Fibroblast of skin of right biceps (primary cell): ENCODE measurements at places on chromosomes 3 and 15.

DNA sequence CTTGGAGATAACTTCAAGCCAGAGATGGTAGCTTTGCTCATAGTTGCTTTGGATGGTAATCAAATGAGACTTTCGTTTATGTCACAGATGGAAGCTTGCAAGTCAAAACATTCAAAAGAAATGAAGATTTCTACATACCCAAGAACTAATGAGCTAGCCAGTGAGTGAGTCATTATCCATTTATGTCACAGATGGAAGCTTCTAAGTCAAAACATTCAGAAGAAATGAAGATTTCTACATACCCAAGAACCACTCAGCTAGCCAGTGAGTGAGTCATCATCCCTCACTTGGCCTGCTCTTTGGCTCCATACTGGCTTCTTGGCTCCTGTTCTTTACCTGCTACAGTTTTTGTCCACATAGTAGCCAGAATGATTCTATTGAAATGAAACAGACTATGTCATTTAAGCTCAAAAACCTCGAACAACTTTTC is 559.8 kb upstream of the CBLB start:
- peak; percentile 99 for DNase-seq

GRCh38 chr3:9316881-9317361 is 45.9 kb upstream of the THUMPD3 start:
- peak; percentile 75 for DNase-seq

DNA sequence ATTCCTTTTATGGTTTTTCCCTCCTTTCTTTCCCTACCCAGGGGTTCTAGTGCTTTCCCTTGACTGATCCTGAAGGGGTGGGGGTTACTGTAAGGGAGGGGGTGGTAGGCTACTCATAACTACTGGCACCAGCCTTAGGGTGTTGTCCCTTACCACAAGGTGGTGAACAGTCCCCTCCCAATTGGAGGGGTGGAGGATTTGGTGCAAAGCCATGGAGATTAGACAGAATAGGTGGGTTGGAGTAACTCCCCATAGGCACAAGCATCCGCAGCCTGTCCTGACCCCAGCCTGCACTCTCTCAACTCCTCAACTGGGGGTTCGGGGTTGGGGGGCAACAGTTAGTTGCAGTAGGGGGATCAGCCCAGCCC is 2.6 kb upstream of the HYAL2 start:
- DNase-seq, result no peak

GRCh38 chr15:68305420-68305871 is 27.9 kb downstream of the FEM1B start:
- no peak for DNase-seq

- no peak for DNase-seq
Observed at GRCh38 chr15:65395567-65396202, 17.9 kb upstream of the IGDCC3 start.

- no peak for DNase-seq
Observed at GRCh38 chr15:73065114-73065513, 12.9 kb downstream of the NEO1 start.

DNA sequence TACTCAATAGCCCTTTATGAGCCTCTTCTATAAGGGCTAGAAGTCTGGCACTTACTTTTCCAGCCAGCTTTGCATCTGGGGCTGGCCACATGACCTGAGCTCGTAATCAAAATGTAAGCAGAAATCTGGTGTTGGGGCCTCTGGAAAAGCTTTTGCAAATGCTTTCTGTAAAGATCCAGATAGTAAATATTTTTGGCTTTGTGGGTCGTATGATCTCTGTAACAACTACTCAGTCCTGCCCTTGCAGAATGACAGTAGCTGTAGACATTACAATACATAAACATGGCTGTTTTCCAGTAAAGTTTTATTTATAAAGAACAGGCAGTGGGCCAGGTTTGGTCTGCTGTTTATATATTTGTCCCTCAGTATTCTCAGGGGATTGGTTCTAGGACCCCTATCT is 46.2 kb upstream of the THRB start:
- no peak for DNase-seq

- no peak for DNase-seq
Observed at GRCh38 chr3:52225452-52226228, at the start of gene TLR9. TLR9 (minus strand) TSS chr3:52225645; CDS start chr3:52225529, 116 bp downstream.

GRCh38 chr15:25863111-25863967 is at the start of gene ATP10A:
ATP10A (minus strand) TSS chr15:25863327; CDS start chr15:25863096, 231 bp downstream.
- peak; percentile 76 for DNase-seq
